Right lung (tissue), 10 donors: ENCODE measurements at places on chromosomes 12 and 14. TPM values are rescaled to one million over a fixed set of nuclear protein-coding genes. Genes with fewer than 3 reads are reported as not detected.

Gene KCNC2
- polyA plus RNA-seq, result 0.13 TPM

Gene RFC5
- 41.5 TPM for polyA plus RNA-seq

Gene CMKLR1
- 11.0 TPM for polyA plus RNA-seq

Gene ALG10
- 10.4 TPM for polyA plus RNA-seq

Gene IL26
- polyA plus RNA-seq, result not detected

Gene CABP1
- polyA plus RNA-seq, result 2.1 TPM

Gene OLR1
- polyA plus RNA-seq, result 0.46 TPM

Gene SLC22A17
- polyA plus RNA-seq, result 41.7 TPM
